RPMI7951 (cell line): ENCODE measurements at places on chromosomes 1 and 21. TPM values are rescaled to one million over a fixed set of nuclear protein-coding genes. Genes with fewer than 3 reads are reported as not detected.
A peak's percentile ranks its signal among the peaks of the same experiment; 100 is the strongest.

CYYR1 gene
- not detected in 2 replicates for total RNA-seq

- DNase-seq: peak; percentile 38
Observed at GRCh38 chr1:184972315-184973055, 1.8 kb downstream of the NIBAN1 start.

- DNase-seq: peak; percentile 50
Observed at GRCh38 chr1:200207711-200208126, 180.2 kb downstream of the NR5A2 start.

DNAJC6 gene
- total RNA-seq: 4.9 and 5.2 TPM in 2 replicates

LHX8 gene
- 8.6 and 9.0 TPM in 2 replicates for total RNA-seq

GRCh38 chr1:51875291-51875772 is 3.2 kb downstream of the NRDC start:
- no peak for DNase-seq

DNA sequence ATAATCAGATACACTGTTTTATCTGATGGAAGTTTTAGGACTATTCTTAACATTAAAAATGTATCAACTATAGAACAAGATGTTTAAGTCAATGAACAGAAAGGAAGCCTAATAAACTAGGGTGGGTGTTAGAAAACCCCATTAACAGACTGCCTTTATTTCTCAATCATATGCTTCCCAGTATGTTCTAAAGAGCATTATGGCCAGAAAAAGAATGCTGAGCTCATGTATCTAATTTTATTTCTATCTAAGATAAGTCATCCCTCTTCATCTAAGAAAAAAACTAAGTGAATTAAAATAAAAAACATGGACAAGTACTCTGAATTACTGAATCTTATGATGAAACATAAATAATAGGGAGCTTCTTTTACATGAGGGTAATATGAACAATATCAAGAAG is 86.5 kb upstream of the TTC39A start:
- DNase-seq: no peak

ELAPOR1 gene
- total RNA-seq: 0.29 and 0.36 TPM in 2 replicates

DNA sequence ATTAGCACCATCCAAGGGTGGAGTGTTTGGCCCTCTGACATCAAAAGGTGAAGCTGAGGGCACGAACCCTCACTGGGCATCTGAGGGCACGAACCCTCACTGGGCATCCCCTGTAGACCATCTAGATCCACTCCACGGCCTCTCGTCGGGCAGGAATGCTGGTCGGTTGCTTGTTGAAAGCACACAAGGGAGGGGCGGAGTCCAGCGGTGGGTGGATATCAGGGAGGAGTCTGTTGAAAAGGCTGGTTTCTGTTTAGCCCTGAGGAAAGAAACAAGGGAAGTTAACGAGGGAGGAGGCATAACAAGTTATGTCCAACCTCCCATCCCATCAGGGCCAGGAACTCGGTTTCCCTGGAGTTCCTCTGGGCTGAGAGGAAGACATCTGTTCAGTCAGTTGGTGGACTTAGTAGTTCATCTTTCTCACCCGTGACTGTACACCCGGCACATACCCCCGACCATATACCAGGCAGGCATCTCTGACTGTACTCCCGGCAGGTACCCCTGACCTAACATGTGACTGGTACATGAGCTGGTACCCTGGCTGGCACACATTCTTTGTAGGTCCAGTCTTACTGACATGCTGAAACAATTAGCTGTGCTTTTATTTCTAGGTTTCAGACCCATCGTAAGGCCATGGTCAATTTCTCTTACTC is 32.1 kb upstream of the PDE9A start:
- DNase-seq: peak; percentile 17

DNA sequence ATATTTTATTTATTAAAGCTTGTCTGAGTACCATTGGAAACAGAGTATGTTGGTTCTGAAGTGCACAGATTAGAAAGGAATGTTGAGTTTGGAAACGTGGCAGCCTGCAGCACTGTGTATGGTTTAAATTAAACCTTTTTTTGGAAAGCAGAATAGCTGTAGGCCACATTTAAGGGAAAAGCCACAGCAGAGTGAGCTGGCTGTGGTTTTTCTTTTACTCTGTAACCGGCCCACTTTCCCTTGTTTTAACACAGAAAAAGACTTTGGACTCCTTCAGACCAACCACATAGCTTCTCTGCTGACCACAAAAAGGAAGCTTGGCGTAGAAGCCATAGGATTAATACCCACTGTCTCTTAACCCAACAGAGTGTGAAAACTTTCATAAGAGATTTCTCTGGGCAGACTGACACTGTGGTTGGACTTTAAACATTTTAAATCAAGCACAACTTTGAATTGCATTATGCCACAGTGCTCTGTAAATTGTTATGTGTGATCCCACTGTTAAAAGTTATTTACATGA is 75.2 kb downstream of the NFIA start:
- peak; percentile 76 for DNase-seq

DNA sequence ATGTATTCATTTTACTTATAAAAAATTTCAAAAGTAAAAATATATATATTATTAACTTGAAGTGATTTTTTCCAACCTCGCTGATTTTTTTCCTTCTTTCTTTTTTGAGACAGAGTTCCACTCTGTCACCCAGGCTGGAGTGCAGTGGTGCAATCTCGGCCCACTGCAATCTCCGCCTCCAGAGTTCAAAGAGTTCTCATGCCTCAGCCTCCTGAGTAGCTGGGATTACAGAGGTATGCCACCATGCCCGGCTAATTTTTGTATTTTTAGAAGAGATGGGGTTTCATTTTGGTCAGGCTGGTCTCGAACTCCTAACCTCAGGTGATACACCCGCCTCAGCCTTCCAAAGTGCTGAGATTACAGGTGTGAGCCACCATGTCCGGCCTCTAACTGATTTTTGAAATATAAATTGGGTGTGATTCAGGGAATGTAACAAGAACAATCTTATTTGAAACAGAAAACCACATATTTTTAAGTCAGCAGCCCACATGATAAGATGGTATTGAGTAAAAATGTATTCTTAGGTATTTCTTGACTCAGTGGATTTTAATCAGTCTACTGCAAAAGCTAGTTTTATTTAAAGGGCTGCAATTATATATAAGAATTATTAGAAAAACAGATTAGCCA is 30.0 kb downstream of the ZBTB8B start:
- DNase-seq: no peak

- DNase-seq: no peak
Observed at GRCh38 chr1:5889901-5890300, 102.3 kb downstream of the NPHP4 start.

ITLN1 gene
- total RNA-seq: not detected in 2 replicates

DNA sequence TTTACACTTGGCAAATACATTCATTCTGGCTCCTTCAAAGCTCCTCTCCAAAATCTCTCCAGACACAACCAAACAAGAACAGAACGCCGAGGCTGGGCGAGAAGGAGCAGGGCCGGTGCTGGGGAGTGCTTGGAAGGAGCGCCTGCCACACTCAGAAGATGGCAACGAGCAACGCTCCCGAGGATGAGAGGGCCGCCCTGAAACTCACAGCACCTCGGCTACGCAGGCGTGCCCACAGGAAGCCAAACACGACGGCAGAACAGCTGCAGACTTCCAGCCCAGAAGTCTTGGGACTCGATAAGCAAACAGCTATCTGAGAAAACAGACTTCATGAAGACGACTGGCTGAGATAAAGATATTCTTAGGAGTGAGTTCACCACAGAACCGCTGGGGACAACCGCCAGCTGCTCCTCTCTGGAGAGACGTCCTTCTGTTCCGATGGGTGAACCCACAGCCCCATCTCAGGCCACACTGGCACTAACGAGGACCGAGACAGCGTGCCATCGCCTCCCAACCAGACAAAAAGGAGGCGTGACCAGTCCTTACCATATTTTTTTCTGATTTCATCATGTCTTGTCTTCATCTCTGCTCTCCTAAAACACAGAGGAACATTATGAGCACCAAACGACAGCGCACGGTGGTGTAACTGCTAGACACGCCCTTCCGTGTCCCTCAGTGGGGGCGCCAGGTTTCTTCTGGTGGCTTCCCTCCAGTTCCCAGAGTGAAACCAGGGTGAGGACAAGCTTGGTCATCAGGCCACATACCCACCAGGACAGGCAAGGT is 18.6 kb downstream of the PTTG1IP start:
- DNase-seq: no peak

GRCh38 chr1:230517786-230518185 is 91.7 kb upstream of the PGBD5 start:
- DNase-seq: no peak

GRCh38 chr1:237817277-237817676 is 73.4 kb downstream of the ZP4 start:
- DNase-seq: no peak

DNA sequence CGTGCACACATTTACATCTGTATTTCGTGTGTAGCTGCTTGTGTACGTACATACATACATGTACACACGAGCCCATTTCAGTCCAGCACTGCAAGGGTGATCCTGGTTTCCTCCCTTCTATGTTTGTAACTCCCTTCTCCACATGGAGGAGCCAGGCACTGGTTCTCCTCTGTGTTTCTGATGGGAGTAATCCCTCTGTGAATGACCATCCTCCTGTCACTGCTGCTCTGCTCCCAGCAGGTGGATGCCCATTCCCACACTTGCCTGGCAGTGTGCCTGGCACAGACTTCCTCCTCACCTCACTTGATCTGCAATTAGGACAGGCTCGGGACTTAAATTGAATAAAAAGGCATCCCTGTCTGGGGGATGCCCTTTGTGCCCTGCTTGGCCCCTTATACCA is 37.1 kb downstream of the TRAPPC10 start:
- no peak for DNase-seq

DNA sequence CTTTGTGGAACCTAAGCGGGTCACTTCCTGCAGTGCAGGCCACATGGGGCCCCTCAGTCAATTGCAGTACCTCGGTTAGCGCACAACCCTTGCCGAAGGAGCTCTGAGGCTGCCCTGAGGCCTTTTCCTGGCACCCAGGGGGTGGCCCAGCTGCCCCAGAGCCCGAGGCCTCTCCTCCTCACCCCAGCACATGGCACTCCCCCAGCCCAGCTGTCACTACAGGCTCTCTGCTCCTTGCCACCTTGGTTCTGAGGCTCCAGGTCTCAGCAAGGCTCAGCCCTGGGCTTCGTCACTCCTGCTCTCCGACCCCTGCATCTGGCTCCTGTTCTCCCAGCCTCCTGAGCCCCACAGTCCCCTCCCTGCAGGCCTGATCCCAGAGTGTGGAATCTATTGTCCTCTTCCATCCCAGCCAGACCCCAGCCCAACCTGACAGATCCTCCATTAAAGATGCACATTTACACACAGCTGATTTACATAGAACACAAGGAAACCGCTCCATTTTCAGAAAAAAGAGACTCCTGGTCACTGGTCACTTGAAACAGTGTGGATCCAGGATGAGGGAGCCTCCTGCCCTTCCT is 192.8 kb upstream of the POU3F1 start:
- DNase-seq: no peak

DNA sequence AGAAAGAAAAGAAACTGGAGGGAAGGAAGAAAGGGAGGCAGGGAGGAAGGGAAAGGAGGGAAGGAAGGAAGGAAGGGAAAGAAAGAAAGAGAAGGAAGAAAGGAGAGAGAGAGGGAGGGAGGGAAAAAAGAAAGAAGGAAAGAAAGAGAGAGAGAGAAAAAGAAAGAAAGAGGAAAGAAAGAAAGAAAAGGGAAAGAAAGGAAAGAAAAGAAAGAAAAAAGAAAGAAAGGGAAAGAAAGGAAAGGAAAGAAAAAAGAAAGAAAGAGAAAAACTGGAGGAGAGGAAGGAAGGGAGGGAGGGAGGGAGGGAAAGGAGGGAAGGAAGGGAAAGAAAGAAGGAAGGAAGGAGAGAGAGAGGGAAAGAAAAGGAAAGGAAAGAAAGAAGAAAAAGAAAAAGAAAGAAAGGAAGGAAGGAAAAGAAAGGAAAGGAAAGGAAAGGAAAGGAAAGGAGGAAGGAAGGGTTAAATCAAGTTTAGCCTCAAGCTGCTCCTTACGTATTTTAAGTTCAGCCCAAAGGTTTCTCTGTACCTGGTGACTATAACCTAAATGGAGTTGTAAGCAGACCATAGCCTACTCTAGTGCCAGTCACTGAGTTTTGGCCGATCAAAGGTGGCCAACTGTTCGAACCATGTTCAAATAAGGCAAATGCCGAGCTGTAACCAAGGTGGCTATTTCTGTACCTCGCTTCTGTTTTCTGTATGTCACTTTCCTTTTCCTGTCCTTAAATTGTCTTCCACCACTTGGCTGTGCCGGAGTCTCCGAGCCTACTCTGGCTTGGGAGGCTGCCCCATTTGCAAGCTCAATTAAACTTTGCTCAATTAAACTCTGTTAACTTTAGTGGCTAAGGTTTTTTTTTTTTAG is 37.8 kb upstream of the TMPRSS2 start:
- no peak for DNase-seq

GRCh38 chr1:164764333-164764732 is 205.3 kb downstream of the PBX1 start:
- DNase-seq: no peak

FMN2 gene
- total RNA-seq: 19.8 and 25.8 TPM in 2 replicates

GRCh38 chr1:17686258-17686657 is 68.9 kb upstream of the ACTL8 start:
- no peak for DNase-seq

LRRC53 gene
- not detected in 2 replicates for total RNA-seq

AVPR1B gene
- not detected in 2 replicates for total RNA-seq

GRCh38 chr1:68495968-68496679 is 758 bp downstream of the DEPDC1 start:
- no peak for DNase-seq

LDLRAD2 gene
- total RNA-seq: not detected in 2 replicates

YARS1 gene
- 100 and 109 TPM in 2 replicates for total RNA-seq

GPR89A gene
- 20.9 and 23.4 TPM in 2 replicates for total RNA-seq

DAB1 gene
- not detected in 2 replicates for total RNA-seq

DNA sequence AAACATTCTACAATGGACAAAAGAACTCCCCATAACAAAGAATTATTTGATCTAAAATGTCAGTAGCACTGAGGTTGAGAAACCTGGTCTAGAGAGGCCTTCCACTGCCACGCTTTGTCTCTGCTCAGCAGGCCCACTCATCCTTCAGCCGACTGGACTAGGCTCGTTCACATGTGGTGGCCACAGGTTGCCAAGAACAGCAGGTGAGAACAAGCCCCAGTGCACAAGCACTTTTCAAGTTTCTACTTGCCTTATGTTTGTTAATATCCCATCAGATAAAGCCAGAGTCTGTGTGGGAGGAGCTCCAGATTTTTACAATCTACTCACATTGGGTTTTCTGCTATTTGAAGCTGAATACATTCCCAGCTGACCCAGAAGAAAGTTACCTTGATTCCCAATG is 9.1 kb upstream of the EFHD2 start:
- no peak for DNase-seq

SELP gene
- not detected in 2 replicates for total RNA-seq

GRCh38 chr1:92653605-92654381 is 131.1 kb downstream of the EVI5 start:
- no peak for DNase-seq

GRCh38 chr1:2569060-2569459 is 12.9 kb downstream of the TNFRSF14 start:
- DNase-seq: no peak

DNA sequence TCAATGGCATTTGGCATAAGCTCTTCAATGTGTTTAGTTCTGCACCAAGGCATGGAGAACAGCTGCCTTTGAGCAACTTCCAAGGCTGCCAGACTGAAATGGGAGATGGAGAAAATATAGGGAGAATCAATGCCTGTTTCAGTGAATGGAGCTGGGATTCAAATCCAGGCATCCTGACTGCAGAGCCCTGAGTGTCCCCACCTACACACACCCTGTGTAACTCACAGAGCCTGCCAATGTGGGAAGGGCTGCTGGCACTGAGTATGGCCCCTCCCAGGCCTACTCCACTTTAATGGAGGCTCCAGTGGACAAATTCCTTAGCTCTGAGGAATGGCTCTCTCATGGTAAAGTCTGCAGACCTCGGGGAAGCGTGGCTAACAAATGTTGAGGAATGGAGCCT is 145.6 kb upstream of the TNR start:
- DNase-seq: no peak

C1QA gene
- not detected in 2 replicates for total RNA-seq

GRCh38 chr1:189983166-189983890 is 494.3 kb downstream of the BRINP3 start:
- DNase-seq: no peak
